ENCODE measurements at places on chromosomes 12 and 14.

DNA sequence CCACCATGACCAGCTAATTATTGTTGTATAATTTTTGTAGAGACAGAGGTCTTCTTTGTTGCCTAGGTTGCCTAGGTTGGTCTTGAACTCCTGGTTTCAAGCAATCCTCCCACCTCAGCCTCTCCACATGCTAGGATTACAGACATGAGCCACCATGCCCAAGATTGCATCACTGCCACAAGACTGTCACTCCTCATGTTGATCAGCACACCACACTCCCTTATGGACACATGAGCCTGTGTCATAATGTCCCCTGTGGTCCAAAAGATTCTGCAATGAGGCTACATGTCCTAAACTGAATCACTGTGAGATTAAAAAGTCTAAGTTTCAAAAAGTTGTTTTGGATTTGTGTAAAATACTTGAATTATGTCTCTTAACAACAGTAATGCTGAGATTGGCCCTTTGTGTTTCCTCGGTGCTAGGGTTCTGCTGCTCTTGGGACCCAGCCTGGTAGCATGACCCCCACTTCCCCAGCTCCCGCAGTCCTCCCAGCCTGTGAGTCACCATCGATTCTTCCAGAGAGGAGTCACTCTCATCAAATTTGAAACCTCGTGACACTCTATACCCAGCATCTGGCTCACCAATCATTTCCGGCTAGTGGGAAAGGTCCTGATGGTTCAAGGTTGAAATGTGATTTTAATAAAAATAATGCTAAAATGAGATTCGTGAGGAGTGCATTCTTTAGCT lies 890.9 kb downstream of the VRK1 start:
- no peak for DNase-seq

- no peak for DNase-seq
These were observed 168.1 kb upstream of the PARP11 start for GRCh38 chr12:4041187-4041885.

- no peak for DNase-seq
These were observed 1493.1 kb upstream of the FLRT2 start for GRCh38 chr14:84036840-84037239.

DNA sequence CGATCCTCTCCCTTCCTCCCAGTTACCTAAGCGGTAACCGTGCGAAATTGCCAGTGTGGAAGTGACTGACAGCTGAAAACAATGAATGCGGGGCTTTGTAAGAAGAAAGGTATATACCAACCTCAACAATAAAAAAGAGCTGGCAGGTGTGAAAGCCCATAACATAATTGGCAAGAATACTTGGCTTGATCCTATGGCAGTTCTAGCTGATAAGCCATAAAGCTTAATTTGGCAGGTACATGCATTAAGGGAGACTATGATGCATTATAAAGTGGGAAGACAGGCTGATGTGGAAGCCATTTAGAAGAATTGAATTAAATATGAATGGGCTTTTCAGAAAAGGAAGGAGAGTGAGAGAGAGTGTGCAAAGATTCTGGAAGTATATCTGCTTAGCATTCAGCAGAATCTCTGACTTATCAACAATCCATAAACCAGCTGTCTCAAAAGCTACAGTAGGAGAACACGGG lies 71.3 kb downstream of the CRACR2A start:
- no peak for DNase-seq

GRCh38 chr12:57237596-57237931 lies 8.1 kb downstream of the SHMT2 start:
- no peak for DNase-seq

GRCh38 chr12:3044141-3044630 lies 33.0 kb upstream of the TSPAN9 start:
- DNase-seq: no peak

- DNase-seq: no peak
These were observed 229.1 kb upstream of the RTL1 start for GRCh38 chr14:101132588-101132987.
